Muscle of leg (tissue), 16 donors: ENCODE measurements at places on chromosomes 6 and 20. TPM values are rescaled to one million over a fixed set of nuclear protein-coding genes. Genes with fewer than 3 reads are reported as not detected.

The DDO gene
- total RNA-seq: 0.49 TPM

The NKX2-4 gene
- total RNA-seq: not detected

The PTK6 gene
- not detected for total RNA-seq

The CNKSR3 gene
- 14.0 TPM for total RNA-seq

The TSBP1 gene
- total RNA-seq: not detected

The GPR6 gene
- total RNA-seq: not detected

The COL9A1 gene
- total RNA-seq: 4.9 TPM

The ACTL10 gene
- total RNA-seq: 0.49 TPM
